ENCODE measurements at places on chromosomes 7 and 10. TPM values are rescaled to one million over a fixed set of nuclear protein-coding genes. Genes with fewer than 3 reads are reported as not detected.
A peak's percentile ranks its signal among the peaks of the same experiment; 100 is the strongest.

GRCh38 chr10:128043259-128044045 is 82.8 kb downstream of the MKI67 start:
- ATAC-seq: no peak

Gene RAB19
- total RNA-seq: 4.5 TPM

- no peak for ATAC-seq
These were observed 258.7 kb downstream of the CCDC3 start for GRCh38 chr10:12742771-12743170.

DNA sequence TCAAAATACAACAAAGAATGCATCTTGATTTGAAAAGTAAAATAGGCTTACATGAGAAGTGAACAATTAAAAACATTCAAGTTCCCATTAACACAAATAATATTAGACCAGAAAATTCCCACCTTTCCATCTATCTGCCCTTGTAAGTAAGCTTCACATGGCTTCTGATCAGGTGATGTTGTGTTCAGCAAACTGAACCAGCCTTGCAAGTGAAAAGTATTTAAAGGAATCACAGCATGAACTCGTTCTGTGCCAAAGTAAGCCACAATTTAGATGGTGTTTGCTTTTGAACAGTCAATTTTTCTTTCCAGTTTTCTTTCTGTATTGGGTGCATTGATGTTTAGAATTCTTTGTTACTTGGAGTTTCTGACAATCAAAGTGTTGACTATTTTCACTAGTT is 347.9 kb downstream of the TNS3 start:
- no peak for ATAC-seq

DNA sequence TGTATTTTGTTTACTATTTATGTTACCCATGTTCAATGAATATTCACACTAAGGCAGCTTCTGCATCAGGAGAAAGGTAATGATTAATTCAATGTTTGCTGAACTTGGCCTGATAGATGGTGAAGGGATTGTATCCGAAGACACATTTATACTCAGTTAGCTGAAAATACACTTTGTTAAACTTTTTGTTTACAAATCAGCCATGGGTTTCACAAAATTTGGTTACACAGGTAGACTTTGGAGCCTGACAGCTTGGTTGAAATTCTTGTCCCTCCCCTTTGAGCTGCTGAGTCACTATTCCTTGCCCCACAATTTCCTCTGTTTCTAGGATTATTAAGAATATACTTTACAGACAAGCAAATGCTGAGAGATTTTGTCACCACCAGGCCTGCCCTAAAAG is 162.6 kb downstream of the PPP1R3A start:
- no peak for ATAC-seq

GRCh38 chr7:24825381-24825794 is 68.1 kb upstream of the GSDME start:
- no peak for ATAC-seq

Gene ZNF853
- total RNA-seq: 0.22 TPM

DNA sequence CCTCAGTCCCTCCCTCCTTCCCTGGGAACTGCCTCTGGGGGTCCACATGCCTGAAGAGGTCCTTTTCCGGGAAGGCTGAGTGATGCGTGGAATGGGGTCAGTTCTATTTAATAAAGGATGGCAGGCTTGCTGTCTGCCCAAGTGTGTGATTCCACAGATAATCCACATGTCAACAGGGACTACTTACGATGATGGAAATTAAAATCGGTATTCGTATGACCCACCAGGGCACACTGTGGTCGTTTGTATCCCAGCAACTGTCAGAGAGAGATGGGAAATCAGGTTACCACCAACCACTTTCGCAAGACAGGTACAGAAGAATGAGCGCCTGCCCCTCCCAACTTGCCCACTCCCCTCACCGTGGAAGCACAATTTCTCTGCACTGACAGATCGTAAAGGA is 110.3 kb downstream of the VIPR2 start:
- ATAC-seq: no peak

DNA sequence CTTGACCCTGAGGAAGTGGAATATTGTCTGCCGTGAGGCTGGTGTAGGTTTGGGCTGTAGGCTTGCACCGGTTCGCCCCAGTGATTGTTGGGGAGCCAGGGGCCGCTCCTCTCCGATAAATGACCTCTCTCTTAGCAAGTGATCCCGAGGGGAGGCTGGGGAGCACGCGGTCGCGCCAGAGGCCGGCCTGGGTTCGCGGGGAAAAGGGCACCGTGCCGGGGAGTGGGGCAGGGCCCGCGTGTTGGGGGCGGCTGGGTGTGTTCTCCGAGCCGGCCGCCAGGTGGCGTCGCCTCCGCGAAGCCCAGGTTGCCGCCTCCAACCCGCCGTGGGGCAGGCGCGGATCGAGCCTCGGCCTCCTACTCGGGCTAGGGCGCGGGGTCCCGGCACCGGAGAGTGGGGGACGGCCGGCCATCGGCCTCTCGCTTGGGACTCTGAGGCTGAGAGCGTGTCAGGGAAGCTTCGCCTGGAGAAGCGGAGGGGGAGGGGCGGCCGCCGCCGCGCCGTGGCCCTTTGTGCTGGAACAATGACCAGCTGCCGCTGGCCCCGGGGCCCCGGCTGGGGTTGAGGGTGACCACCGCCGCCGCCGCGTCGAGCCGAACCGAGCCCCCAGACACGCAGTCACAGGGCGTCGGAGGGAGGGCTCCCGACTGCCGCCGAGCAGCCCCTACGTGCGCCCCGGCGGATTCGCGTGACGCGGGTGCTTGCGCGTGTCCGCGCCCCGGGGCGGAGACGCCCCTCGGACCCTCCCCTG is 442 bp upstream of the LZTS2 start:
- peak; percentile 70 for ATAC-seq

- ATAC-seq: no peak
These were observed 68.9 kb downstream of the DYNC1I1 start for GRCh38 chr7:95840953-95841950.

Gene GPER1
- 0.24 TPM for total RNA-seq

Gene CPA5
- total RNA-seq: 3.3 TPM
